Type B pancreatic cell (in vitro differentiated cells): ENCODE measurements at places on chromosomes 7 and 10.

- no peak overlapping the region for H3K27ac ChIP-seq
- H3K27me3 ChIP-seq, result peaks cover 10% of the 10 kb centered on the region
- H3K36me3 ChIP-seq, result no peaks in the 10 kb centered on the region
- H3K4me3 ChIP-seq, result no peak overlapping the region
Observed at GRCh38 chr10:780536-781524, 91.4 kb upstream of the DIP2C start.

DNA sequence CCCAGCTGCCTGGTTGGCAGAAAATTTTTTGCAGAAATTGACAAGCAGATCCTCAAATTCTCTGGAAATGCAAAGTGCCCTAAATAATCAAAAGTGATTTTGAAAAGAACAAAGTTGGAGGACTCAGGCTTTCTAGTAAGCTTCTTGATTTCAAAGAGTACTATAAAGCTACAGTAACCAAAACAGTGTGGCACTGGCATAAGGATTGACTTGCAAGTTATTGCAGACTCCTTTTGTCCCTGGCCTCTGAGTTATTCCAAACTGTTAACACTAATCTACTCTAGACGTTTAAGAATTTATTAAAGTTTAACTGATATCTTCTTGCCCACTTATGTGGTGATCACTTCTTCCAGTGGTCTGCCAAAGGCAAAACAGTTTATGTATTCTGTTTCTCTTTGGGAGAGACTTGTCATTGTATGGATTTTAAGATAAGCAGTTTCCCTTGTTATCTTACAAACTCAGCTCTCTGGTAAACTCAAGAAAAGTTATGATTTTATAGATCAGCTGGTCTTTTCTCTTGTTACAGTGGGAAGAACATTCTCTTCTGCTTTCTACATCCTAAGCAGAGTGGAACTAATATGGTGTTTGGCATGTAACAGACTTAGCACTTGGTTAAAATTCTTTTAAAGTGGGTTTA, 41.4 kb downstream of the LOXL4 start:
- no peak overlapping the region for H3K4me3 ChIP-seq
- H3K27ac ChIP-seq, result no peak overlapping the region
- peaks cover 11% of the 10 kb centered on the region for H3K36me3 ChIP-seq
- peaks cover 6% of the 10 kb centered on the region for H3K4me1 ChIP-seq

DNA sequence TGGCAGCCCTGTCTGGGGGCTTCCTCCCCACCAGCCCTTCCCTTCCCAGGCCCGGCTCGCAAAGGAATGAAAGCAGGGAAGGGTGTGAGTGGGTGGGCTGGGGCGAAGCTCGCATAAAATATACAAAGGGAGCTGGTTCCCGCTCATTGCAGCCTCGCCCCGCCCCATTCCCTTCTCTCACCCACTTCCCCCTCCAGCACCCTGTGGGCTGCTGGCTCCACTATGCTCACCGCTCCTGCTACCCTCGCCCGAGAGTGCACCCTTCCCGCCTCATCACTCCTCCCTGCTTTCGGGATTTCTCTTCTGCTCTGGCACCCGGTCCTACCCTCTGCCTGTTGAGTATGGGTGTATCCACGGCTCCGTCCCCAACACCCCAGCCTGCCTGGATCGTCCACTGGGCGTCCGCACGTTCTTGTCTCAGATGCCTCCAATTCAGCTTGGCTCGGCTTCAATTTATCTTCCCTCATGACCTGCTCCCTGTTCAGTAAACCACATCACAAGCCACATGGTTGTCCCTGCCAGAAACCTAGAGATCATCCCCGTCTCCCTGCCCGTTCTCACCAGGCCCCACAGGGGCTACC, 14.4 kb upstream of the TTYH3 start:
- H3K27ac ChIP-seq, result peak overlapping the region; percentile 77
- no peak for DNase-seq
- H3K4me3 ChIP-seq, result peak overlapping the region; percentile 70
- H3K36me3 ChIP-seq, result no peaks in the 10 kb centered on the region
- H3K4me1 ChIP-seq, result peaks cover 54% of the 10 kb centered on the region

DNA sequence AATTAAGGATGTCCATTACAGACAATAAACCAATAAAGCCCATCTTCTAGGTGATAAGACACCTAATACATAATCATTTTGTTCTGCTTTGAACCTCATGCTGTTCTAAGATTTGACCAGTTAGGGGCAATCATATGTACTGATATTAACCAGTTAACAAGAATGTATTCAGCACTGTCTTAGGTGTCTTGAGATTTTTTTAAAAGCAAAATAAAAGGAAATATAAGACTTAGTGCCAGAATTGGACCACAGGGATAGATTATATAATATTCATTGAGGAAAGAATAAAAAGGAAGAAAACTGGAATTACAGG, 32.0 kb downstream of the IMMP2L start:
- DNase-seq, result no peak
- H3K36me3 ChIP-seq, result no peaks in the 10 kb centered on the region
- H3K4me3 ChIP-seq, result no peak overlapping the region
- H3K4me1 ChIP-seq, result peaks cover 15% of the 10 kb centered on the region
- no peaks in the 10 kb centered on the region for H3K27me3 ChIP-seq

- H3K27me3 ChIP-seq, result peaks cover 3% of the 10 kb centered on the region
- peaks cover 32% of the 10 kb centered on the region for H3K4me1 ChIP-seq
- H3K4me3 ChIP-seq, result peak overlapping the region; percentile 99
- no peaks in the 10 kb centered on the region for H3K36me3 ChIP-seq
- peak overlapping the region; percentile 98 for H3K27ac ChIP-seq
Observed at GRCh38 chr10:104339469-104340110, 1.3 kb upstream of the ITPRIP start.

GRCh38 chr7:21766218-21766617, 179.5 kb downstream of the CDCA7L start:
- H3K36me3 ChIP-seq, result no peaks in the 10 kb centered on the region
- H3K4me3 ChIP-seq, result no peak overlapping the region
- peaks cover 45% of the 10 kb centered on the region for H3K27me3 ChIP-seq
- no peak overlapping the region for H3K27ac ChIP-seq
- peaks cover 13% of the 10 kb centered on the region for H3K4me1 ChIP-seq

DNA sequence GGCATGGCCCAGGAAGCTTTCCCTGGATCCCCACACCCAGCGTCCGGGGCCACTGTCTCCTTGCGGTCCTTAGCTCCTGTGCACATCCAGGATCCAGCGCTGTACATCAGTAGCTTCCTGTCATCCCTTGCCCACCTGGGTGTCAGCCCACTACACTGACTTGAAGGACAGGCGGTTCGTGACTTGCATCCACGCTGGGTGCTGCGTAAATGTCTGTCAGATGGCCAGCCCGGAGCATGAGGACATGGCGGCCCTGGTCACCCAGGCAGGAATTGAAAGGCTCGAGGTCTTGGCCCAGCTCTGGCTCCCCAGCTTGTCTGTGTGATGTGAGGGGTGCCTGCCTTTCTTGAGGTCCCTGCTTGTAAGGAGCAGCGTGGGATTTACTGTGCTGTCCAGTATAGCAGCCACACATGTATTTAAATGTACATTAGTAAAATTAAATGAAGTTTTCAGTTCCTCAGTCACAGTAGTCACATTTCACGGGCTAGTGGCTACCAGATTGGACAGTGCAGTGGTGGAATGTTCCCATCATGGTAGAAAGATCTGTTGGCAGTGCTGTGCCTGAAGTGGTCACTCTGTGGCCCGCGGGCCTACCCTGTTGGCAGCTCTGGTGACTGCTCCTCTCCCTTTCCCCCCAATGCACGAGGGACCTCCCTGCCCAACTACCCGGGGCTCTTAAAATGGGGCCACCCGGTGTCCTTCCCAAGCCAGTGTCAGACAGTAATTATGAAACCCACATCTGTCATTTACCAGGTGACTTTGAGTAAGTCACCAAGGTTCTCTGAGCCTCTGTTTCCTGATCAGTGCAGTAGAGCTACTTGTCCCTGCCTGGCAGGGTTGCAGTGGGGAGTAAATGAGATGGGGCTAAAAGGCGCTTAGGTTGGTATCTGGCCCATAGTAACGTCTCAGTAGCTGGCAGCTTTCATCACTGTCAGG, 97.8 kb upstream of the PPIF start:
- no peak overlapping the region for H3K4me3 ChIP-seq
- DNase-seq, result no peak
- H3K27ac ChIP-seq, result no peak overlapping the region
- peaks cover 12% of the 10 kb centered on the region for H3K36me3 ChIP-seq
- peaks cover 39% of the 10 kb centered on the region for H3K4me1 ChIP-seq

GRCh38 chr10:74058658-74059057, 60.7 kb downstream of the VCL start:
- no peak overlapping the region for H3K4me3 ChIP-seq
- no peak for DNase-seq
- H3K36me3 ChIP-seq, result peaks cover 5% of the 10 kb centered on the region
- no peaks in the 10 kb centered on the region for H3K27me3 ChIP-seq

DNA sequence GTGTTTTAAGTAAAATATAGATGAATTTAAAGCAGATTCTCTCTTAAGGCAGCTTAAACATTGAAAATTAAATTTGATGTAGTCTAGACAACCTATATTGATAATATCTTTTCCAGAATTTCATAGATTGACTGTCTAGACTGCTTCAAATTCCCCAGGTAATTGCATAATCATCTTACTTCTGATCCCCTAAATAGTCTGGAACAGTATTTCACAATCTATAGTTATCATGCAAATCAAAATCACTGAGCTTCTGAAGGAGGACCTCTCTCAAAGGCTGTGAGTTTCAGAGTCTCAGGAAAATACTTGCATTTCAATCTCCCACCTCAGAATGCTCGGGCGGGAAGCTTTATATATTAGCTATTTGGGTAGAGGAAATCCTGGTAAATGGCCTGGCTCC, 87.3 kb downstream of the SEMA3A start:
- peaks cover 16% of the 10 kb centered on the region for H3K4me1 ChIP-seq
- peaks cover 20% of the 10 kb centered on the region for H3K36me3 ChIP-seq
- no peaks in the 10 kb centered on the region for H3K27me3 ChIP-seq
- H3K4me3 ChIP-seq, result no peak overlapping the region

DNA sequence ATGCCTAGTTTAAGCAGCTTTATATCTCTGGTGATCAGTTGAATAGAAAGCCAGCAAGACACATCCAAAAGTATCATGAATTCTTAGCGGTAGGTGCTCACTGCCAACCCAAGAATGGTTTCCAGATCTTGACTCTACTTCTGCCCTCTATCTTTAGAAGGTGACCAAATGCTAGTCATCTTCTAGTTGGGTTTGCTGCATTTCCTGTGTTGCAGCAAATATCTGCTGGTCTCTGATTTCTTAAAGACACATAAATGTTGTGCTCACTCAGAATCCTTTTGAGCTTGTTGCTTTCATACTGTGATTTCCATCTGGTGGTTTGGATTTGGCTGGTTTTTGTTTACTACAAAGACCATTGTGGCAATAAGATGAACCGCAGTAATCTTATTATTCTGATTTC, 2.2 kb downstream of the CDC123 start:
- no peak overlapping the region for H3K27ac ChIP-seq
- peak overlapping the region; percentile 76 for H3K4me3 ChIP-seq
- peaks cover 20% of the 10 kb centered on the region for H3K4me1 ChIP-seq
- DNase-seq, result no peak
- peaks cover 24% of the 10 kb centered on the region for H3K36me3 ChIP-seq
- H3K27me3 ChIP-seq, result no peaks in the 10 kb centered on the region

- peaks cover 16% of the 10 kb centered on the region for H3K27me3 ChIP-seq
- H3K4me1 ChIP-seq, result peaks cover 43% of the 10 kb centered on the region
- H3K27ac ChIP-seq, result no peak overlapping the region
- DNase-seq, result no peak
- no peaks in the 10 kb centered on the region for H3K36me3 ChIP-seq
Observed at GRCh38 chr7:25391295-25391861, 163.1 kb upstream of the NPVF start.

- DNase-seq, result no peak
- H3K4me1 ChIP-seq, result no peaks in the 10 kb centered on the region
- H3K27ac ChIP-seq, result no peak overlapping the region
- H3K27me3 ChIP-seq, result no peaks in the 10 kb centered on the region
- no peaks in the 10 kb centered on the region for H3K36me3 ChIP-seq
- H3K4me3 ChIP-seq, result no peak overlapping the region
Observed at GRCh38 chr7:16223963-16224707, 197.2 kb downstream of the CRPPA start.

- no peaks in the 10 kb centered on the region for H3K4me1 ChIP-seq
- H3K4me3 ChIP-seq, result no peak overlapping the region
- no peak overlapping the region for H3K27ac ChIP-seq
- no peaks in the 10 kb centered on the region for H3K36me3 ChIP-seq
Observed at GRCh38 chr7:37729181-37729580, 45.6 kb downstream of the GPR141 start.

- H3K4me1 ChIP-seq, result peaks cover 3% of the 10 kb centered on the region
- H3K27me3 ChIP-seq, result no peaks in the 10 kb centered on the region
- no peak overlapping the region for H3K27ac ChIP-seq
- no peak overlapping the region for H3K4me3 ChIP-seq
- no peak for DNase-seq
Observed at GRCh38 chr10:124595143-124595883, 133.7 kb downstream of the LHPP start.

GRCh38 chr7:135707570-135707966, 20.4 kb downstream of the SLC13A4 start:
- no peaks in the 10 kb centered on the region for H3K27me3 ChIP-seq
- H3K27ac ChIP-seq, result peak overlapping the region; percentile 93
- peaks cover 11% of the 10 kb centered on the region for H3K4me1 ChIP-seq
- H3K36me3 ChIP-seq, result peaks cover 8% of the 10 kb centered on the region

DNA sequence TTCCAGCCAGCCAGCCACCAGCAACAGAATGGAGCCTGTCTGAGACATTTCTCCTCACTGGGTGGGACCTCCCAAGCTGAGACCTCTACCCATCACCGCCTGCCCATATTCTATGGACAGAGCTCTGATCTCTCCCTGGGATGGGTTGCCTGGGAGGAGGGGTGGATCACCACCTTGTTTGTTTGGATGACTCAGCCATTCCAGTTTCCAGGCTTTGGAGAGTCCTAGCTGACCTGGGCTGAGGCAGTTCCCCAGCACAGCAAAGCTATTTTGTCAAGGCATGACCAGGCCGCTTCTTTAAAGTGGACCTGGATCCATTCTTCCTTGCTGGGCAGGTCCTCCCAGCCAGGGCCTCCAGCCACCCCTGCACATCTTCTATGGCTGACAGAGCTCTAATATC, 982.3 kb downstream of the DNAJB9 start:
- no peak overlapping the region for H3K4me3 ChIP-seq
- H3K27ac ChIP-seq, result no peak overlapping the region
- no peak for DNase-seq
- no peaks in the 10 kb centered on the region for H3K27me3 ChIP-seq

GRCh38 chr7:142795339-142795863, 24.6 kb downstream of the PRSS2 start:
- no peaks in the 10 kb centered on the region for H3K36me3 ChIP-seq
- H3K27me3 ChIP-seq, result peaks cover 84% of the 10 kb centered on the region
- no peak overlapping the region for H3K27ac ChIP-seq
- DNase-seq, result no peak
- no peak overlapping the region for H3K4me3 ChIP-seq

GRCh38 chr7:70595370-70595754, 536.6 kb upstream of the GALNT17 start:
- no peak for DNase-seq
- H3K27ac ChIP-seq, result no peak overlapping the region
- peaks cover 42% of the 10 kb centered on the region for H3K4me1 ChIP-seq
- H3K36me3 ChIP-seq, result peaks cover 3% of the 10 kb centered on the region
- H3K4me3 ChIP-seq, result peak overlapping the region; percentile 82

DNA sequence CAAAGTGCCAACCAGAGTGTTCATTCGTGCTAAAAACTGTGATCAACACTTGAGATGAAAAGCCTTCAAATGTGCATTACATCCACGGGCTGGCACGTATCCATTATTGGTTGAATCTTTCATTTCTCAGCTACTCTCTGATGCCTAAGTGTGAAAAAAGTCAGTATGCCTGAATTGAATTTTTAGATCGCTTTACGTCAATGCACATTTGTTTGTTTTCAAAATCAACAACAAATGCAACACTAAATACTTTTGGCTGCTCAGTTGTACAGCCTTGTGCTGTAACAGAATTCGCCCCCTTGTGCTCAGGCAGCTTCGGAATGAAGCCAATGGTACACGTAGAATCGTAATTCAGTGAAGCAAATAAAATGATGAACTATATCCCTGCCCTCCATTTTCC, 446.5 kb upstream of the NRP1 start:
- no peaks in the 10 kb centered on the region for H3K27me3 ChIP-seq
- no peak for DNase-seq
- H3K36me3 ChIP-seq, result no peaks in the 10 kb centered on the region
- peaks cover 6% of the 10 kb centered on the region for H3K4me1 ChIP-seq
- no peak overlapping the region for H3K4me3 ChIP-seq
